Smooth muscle cell of trachea (primary cell): ENCODE measurements at places on chromosomes 4 and X. TPM values are rescaled to one million over a fixed set of nuclear protein-coding genes. Genes with fewer than 3 reads are reported as not detected.

TCEAL2 gene
- 0.17 TPM in 1 of 2 replicates, not detected in the other for total RNA-seq

PIR gene
- total RNA-seq: 11.9 and 12.4 TPM in 2 replicates

AVPR2 gene
- not detected in 2 replicates for total RNA-seq

SLAIN2 gene
- 27.6 and 32.4 TPM in 2 replicates for total RNA-seq

ARMCX1 gene
- 82.7 and 111 TPM in 2 replicates for total RNA-seq

FHDC1 gene
- under 0.01 and 0.17 TPM in 2 replicates for total RNA-seq
